ENCODE measurements at places on chromosomes 4 and X.

DNA sequence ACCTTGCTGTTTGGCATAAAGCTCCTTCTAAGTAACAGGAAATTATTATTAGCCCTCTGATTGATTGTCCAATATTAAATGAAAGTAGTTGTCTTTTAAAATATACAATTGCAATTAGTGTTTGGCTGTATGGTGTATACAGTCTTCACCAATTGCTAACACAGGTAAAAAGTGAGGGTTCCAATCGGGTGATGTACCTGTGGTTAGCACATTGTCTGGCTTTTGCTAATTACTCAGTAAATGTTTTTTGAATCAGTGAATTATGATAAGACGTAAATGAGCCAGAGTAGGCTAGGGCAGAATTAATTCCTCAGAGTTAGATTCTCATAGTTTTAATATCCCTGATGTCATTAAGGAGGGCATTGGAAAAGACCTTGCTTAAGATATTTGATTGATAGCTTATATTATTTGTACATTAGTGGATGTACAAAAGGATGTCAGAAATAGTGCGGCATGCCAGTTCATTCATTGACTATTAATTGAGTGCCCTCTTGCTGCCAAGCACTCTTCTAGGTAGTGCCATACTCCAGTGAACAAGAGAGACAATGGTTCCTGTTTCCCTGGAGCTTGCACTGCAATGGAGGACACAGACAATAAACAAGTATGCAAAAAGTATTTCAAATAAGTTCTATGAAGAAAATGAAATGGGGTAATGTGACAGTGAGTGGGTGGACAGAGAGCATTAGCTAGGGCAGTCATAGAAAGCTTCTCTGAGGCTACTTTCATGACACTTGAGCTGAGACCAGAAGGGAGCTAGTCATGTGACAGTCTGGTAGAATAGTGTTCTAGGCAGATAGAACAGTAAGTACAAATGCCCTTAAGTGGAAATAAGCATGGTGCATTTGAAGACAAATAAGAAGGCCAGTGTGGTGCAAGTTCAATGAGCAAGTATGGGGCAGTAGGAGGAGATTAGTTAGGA lies 205.9 kb upstream of the CASK start:
- no peak for DNase-seq

DNA sequence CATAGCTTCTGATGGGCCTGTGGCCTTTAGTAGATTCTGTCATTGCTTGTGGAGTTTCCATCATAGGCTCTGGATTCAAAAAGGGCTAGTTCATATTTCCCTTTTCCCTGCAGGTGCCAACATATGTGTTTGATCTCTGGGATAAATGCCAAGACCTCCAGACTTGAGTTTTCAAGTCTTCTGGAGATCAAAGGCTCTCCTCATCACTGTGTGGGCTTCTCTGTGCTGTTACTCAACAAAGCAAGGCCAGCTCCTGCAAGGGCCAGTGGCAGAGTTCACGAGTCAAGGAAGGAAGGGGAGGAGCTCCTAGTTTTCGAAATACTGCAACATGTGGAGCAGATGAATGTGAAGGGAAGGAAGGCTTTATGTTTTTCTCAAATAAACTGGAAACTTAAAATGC lies 62.7 kb upstream of the SCML1 start:
- DNase-seq, result no peak

DNA sequence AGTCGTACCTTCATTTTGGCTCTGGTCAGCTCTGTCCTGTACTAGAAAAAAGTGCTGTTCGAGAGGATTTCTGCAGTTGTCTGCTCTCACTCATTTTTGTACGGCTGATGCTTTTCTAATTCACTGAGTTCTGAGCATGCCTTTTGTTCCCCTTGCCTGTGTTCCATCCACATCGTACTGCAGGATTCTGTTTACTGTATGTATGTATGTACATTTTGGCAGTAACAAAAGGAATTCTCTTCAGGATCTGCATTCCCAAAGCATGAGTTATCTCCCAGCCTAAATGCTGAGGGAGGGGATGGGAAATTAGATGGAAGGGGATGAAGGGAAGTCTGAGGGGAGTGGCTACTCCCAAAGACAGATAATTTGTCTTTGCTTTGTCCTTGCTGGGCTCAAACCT lies 87.6 kb downstream of the GBA3 start:
- no peak for DNase-seq

DNA sequence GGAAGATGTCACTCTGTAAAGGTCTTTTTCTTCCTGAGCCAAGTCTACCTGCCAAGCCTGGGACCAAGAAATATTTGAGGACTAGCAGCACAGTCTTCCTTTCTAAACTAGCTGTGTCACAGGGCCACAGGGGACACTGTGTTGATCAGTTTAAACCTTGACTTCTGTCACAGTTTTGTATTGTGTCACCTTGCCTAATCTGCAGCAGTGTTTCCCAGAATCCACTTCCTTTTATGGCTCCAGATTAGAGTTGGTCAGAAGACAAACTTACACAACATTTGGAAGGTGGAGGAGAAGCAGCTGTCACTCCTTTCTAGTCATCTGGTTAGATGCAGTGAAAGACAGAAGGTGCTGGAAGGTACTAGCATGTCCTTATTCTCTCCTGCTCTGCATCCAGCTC lies 143.1 kb upstream of the BCOR start:
- DNase-seq, result no peak

Measured in activated T-cell treated with anti-CD3 and anti-CD28 coated beads for 48 hours (primary cell).